ENCODE measurements at places on chromosomes 6 and 20.

- DNase-seq: no peak
Observed at GRCh38 chr6:79249136-79249535, 14.7 kb upstream of the HMGN3 start.

DNA sequence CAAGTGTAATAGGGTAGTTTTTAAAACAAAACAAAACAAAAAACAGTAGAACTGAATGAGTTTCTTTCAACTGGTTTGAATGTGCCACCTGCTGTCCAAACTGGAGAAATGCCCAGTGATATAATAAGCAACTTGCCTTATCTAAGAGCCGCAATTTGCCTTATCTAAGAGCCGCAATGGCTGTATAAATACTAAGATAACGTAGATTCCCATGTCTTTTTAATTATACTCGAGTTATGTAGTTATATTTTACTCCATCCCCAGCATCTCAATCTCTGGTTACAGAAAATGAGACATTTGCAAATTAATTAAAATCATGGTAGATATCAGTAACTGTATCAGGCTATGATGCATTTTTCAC lies 67.2 kb downstream of the RPP40 start:
- peak; percentile 37 for DNase-seq

DNA sequence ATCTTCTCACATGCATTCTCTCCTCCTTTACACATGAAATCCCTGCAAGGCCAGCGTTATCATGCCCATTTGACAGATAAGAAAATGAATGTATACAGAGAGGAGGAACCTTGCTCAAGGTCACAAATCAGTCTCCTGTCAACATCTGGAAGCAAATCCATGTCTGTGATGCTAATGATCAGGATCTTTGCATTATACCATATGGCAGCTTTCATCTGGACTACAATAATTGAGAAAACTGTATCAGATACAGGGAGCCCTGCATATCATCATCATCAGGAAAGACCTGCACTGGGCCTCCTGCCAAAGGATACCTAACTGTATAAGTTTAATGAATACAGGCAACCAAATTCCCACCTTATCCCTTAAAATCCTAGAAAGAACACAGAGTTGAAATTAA lies 213.7 kb downstream of the PTPRT start:
- DNase-seq: no peak

GRCh38 chr6:165660857-165661663 lies 2.0 kb downstream of the PDE10A start:
- no peak for DNase-seq

DNA sequence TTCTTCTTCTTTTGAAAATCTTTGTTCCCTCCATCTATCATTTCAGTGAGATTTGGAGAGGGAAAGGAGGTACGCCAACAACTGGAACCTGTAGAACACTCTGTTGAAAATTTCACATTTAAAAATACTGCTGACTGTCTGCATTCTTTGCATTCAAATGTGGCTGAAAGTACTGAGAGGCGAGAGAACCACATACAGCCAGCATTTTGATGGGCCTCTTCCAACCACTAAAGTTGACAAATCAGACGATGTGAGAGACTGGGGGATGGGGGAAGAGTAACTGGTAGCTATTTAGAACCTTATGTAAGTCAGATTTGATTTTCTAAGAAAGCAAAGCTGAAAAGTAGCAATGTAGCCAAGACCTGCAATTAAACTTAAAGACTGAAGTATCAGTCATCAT lies 77.5 kb downstream of the FKBP5 start:
- DNase-seq: no peak

DNA sequence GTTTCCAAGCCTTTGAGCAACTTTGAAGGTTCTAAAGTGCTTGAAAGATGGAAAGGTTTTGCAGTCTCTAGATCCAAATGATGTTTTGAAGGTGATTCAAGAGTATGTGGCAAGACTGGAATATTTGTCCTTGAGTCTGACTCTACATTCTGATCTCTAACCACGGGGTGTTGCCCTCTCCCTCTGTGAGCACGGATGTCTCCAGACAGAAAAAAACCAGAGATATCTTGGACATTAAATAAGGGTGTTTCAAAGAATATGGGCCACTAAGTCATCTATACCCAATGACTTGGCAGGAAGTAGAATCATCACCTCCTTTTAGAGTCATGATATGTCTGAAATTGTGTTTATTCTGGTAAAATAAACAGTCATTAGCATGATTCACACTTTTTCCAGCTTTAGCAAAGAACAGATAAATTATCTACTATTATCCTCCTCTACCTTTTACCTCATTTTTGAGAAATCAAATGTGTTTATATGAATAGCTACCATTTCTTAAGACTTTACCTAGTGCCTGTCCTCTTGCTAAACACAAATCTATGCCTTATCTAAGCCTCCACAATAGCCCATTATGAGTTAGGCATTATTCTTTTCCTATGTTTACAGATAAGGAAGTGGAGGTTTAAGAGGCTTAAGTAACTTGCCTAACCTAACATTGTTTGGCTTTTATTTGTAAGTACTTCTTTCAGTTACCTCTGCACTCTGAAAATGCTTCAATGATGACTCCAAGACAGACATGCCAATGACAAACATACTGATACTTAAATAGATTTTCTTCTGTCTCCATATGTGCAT lies 384.4 kb downstream of the BMP2 start:
- peak; percentile 24 for DNase-seq

GRCh38 chr6:45606831-45607400 lies 229.2 kb upstream of the SUPT3H start:
- DNase-seq: no peak

DNA sequence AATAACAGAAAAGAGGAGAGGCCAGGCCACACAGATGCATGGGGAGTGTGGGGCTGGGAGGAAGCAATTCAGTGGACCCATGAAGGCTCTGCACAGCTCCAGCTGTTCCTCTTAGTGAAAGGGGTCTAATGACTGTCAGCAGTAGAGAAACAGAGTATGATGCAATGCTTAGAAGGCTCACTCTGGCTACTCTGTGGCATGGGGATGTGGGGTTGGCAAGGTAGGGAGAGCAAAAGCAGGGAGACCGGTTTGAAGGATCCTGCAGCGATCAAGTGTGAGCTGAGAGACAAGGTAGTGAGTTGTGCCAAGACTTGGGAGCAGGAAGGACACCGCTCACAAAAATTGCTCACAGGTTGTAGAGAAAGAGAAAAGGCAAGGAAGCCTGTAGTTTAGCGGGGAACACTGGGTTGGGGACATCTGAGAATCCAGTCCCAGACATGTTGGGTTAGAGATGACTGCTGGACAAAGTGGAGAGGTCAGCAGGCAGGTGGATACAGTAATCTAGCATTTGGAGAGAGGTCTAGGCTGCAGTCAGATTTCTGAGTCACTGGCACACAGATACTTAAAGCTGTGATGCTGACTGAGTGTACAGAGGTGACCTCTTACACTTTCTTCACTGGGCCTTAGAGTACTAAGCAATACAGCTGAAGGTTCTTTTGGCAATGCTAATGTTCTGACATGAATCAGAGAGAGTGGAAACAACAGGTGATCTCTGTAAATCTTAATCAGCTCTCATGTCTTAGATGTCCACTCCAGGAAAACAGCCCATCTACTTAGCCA lies 27.1 kb downstream of the NAPB start:
- DNase-seq: no peak

DNA sequence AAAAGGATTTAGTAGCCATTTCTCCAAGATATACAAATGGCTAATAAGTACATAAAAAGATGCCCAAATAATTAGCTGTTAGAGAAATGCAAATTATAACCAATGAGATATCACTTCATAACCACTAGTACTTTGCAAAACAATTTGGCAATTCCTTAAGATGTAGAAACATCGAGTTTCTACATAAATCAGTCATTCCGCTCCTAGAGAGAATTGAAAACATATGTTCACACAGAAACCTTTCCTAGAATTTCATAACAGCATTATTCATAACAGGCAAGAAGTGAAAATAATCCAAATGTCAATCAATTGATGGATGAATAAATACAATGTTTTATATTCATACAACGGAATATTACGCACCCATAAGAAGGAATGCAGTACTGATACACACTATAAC lies 20.5 kb upstream of the NT5E start:
- DNase-seq: no peak

DNA sequence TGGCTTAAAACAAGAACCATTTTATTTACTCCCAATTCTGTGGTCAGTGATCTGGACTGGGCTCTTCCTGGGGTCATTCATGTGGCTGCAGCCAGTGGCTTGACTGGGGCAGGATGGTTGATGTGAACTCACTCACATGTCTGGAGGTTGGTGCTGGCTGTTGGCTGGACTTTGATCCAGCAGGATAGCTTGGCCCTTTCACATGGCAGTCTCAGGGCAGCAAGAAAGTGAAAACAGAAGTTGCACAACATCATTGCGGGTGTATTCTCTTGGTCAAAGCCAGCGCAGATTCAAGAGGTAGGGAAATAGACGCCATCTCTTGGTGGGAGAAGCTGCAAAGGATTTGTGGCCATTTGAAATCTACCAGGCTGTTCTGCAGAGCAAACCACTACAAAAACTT lies 77.2 kb downstream of the MDGA1 start:
- DNase-seq: no peak

- DNase-seq: no peak
Observed at GRCh38 chr20:19013907-19014306, 198.5 kb upstream of the SLC24A3 start.

Measured in RWPE1 (cell line).